ENCODE measurements at places on chromosomes 6 and 20.

DNA sequence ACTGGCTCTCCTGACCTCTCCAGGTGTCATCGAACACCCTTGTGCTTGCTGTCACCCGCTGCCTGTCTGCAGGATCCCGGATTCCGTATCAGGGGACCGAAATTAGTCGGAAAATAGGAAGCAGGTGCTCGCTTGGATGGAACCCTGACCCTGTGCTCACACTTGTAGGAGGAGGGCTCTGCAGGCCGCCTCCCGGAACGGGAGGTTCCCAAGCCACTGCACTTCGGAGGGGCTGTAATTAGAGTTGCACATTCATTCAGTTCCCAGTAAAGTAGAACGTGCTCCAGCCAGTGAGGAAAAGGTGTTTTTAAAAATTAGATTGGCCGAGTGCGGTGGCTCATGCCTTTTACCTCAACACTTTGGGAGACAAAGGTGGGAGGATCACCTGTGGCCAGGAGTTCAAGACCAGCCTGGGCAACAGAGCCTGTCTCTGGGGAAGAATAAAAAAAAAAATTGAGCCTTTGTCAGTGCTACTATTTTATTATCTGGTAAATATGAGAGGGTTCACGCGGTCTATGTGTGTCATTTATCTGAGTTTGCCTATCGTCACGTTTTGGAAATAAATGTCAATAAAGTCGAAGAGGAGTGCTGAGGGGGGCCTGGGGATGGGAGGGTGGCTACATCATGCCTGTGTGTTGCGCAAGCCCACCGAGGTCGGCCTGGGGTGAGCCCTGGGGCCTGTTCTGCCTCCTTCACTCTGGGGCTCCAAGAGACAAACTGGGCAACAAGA, 1.5 kb upstream of the GMEB2 start:
- peak; percentile 31 for DNase-seq

DNA sequence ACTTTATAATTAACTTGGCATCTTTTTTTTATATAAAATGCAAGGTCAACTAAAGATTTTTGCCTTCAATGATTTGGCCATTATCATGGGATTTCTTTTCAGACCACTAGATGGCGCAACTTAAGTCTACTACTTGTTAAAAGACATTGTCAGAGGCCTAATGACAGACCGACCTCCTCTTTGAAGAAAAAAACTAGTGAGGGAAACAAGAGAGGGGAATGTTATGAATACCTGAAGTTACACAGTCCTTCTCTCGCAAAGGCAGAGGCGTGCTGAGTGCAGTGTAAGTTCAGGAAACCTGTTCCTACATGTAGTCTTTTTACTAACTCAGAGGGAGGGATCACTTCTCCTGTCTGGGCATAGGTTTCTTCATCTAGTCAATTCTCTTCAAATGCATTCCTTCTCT, 9.3 kb downstream of the TRAPPC3L start:
- peak; percentile 42 for DNase-seq

DNA sequence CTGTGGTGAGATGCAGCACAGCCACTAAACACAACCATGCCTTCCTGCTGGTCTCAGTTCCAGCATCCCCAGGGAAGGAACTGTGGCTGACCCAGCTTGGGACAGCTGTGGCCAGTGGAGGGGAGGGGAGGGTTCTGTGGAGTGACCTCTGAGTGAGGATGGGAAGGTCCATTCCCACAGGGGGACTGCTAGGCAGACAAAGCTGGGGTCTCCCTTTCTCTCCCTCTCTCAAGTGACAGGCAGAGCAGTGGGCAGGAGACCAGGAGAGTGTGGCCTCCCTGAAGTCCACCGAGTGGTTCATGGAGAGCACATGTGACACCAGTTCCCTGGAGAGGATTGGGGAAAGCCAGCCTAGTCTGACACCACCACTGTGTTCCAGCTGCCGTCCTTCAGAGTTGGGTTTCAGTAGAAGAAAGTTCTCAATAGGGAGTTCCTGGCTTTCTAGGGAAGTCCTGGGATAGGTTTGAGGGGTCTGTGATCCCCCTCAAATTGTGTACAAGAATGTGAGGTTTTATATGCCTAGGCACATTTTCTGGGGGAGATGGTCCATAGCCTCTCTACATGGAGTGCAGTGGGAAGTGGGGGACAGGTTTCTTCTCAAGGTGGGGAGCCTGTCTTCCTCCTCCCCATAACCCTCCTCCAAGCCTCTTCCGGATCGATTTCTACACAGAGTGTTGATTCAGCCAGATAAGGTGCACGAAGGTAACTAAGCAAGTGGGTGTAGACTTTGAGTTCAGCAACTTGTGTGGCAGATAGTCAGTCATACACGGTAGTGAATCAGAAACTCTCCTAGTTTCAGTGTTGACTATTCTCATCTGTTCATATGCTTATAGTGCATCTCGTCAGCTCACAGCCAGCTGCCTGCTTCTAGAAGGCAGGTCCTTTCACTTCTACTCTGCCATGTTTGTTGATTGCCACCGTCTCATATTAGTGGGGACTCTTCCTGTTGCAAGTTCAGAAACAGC, 18.9 kb downstream of the MANBAL start:
- DNase-seq: no peak

DNA sequence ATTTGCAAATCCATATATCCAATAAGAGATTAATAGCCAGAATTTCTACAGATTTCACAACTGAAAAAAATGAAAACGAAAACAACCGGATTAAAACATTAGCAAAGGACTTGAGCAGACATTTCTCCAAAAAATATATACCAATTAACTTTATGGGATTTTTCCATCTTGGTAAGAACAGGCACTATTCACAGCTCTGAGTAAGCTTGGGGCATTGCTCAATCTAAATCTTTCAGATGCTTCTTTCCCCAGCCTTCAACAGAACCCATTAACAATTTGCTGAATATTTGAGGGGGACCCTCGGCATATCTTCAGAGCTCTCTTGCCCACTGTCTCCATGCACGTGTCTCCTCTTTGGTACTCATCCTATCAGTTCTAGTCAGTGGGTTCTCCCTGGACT, 111.7 kb upstream of the CD93 start:
- DNase-seq: no peak

DNA sequence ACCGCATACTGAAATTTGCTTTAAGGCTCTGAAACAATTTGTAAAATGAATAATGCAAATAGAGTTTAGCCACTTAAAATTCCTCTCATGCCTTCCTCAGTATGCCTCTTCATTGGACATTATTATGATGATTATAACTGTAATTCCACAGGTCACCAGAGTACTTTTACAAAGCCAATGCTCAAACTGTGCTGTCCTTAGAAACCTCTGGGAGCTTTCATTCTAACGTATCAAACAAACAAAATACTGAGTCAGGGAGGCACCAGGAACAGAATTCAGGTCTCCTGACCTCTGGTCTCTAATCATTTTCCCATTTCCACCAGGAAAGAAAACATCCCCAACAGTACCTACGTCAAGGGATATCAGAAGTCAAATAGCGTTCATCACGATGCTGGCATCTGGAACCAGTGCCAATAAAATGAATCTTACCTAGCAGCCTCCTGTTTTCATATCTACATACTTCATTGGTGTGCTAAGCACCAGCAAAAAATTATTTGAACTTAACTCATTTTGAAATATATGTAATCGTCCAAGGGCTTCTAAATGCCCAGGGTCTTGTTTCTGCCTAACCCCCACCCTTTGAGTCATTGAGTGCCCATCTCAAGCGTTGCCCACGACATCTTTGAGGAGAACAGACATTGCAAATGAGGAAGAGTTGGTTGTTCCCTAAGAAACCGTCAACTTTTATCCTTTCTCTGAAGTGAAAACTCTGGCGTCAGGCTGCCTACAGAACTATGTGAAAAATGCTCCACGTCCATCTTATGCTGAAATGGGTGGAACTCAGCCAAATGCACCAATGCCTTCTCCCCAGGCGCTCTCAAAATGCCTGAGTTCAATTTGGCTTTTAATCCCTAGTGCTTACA, 37.9 kb downstream of the NEDD9 start:
- no peak for DNase-seq

DNA sequence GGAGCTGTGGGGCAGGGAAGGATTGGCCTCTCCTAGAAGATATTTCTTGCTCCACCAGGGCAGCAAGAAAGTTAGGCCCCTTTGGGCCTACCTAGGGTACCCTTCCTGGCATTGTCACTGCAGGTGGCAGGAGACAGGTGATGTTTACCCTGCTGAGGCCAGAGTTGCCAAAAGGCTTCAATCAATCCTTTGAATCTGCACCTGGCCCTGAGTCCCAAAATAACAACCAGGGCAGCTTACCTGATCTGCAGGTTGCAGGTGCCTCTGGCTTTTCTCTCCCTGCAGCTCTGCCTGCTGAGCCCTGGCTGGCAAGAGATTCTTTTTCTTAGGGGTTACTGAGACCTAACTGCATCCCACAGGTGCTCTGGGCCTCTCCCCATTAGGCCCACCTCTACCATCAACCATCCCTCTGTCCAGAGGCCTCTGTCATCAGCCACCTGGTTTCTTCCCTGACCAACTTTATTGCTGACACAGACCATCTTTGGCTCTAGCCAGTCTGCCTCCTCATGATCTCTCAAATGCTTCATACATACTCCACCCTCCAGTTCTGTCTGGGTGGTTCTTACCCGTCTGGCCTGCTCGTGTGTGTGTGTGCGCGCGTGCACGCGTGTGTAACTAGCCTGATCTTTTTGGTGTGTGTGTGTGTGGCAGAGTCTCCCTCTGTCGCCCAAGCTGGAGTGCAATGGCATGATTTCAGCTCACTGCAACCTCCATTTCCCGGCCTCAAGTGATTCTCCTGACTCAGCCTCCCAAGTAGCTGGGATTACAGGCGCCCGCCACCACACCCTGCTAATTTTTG, 13.7 kb downstream of the BCL2L1 start:
- no peak for DNase-seq

GRCh38 chr20:24465730-24466129, 3.7 kb upstream of the SYNDIG1 start:
- no peak for DNase-seq

DNA sequence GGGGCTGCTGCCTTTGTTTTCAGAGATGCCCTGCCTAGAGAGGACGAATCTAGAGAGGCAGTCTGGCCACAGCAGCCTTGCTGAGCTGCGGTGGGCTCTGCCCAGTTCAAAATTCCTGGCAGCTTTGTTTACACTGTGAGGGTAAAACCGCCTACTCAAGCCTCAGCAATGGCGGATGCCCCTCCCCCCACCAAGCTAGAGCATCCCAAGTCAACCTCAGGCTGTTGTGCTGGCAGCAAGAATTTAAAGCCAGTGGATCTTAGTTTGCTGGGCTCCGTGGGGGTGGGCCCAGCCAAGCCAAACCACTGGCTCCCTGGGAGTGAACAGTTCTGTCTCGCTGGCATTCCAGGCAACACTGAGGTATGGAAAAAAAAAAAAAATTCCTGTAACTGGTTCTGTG, 970.9 kb downstream of the TBC1D32 start:
- DNase-seq: no peak

DNA sequence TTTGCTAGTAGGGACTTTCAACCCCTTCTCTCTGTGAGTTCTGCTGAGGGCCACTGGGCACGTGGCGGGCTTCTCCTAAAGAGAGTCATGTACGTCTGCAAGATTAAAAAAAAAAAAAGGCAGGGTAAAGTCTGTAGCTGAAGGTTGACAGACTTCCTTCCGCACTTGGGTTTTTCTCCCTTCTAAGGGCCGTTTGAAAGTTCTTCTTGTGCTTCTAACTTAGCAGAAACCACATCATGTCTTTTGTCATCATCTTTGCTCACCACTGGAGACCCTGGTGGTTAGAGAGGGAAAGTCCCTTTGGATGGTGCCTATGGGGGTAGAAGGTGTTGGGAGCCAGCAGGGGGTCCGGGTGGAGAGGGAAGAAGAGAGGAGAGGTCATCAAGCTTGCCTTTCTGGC, 31.4 kb downstream of the PRDM1 start:
- no peak for DNase-seq

- DNase-seq: no peak
Measured at GRCh38 chr6:111668410-111668809, 62.7 kb upstream of the TRAF3IP2 start.

- no peak for DNase-seq
Measured at GRCh38 chr6:125197795-125198269, 44.3 kb downstream of the TPD52L1 start.

DNA sequence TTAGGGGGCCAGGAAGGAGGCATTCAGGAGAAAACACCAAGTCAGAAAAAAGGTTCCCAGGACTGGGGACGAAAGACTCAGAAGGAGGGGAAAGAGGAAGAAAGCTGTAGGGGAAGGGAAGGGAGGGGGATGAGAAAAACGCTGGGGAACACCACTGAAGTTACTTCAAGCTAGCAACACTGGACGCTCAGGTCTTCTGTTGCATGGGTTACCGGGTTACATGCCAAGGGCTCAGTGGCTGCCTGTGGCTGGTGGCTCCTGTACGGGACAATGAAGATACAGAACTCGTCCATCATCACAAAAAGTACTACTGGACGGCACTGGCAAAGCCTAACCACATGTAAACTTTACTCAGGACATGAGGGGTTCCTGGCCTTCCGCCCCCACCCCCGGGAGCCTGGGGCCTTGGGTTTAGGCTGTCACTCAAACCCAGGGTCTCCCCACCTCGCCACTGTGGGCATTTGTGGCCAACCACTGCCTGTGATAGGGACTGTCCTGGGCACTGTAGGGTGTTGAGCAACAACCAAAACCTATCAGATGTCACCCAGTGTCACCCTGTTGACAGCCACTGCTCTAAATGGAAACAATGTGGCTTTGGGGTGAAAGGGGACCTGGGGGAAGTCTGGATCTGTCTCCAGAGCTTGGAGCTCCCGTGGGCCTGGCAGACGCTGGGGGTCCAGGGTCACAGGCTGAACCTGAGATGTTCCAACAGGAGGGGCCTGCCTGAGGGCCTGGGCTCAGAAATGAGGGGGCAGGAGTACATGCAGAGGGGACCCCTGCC, 40.3 kb upstream of the CD93 start:
- DNase-seq: peak; percentile 40

DNA sequence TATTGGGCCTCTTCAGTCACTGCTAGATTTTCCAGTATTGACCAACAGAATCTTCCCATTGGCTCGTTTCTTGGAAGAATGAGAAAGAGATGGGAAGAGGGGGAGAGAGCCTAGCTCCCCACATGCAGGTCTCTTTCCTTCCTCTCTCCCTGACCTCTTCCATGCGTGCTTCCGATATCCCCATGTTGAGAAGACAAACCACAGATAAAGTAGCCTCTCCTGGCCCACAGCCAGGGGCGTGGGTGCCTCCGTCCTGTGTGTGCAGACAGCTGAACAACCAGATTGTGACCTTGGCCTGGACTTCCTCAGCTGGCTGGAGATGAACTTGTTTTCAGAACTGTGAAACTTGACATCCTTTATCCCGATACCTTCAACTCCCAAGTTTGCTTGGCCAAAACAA, 71.0 kb downstream of the EDN3 start:
- no peak for DNase-seq

- no peak for DNase-seq
Measured at GRCh38 chr6:165931675-165932074, 236.0 kb downstream of the TBXT start.

DNA sequence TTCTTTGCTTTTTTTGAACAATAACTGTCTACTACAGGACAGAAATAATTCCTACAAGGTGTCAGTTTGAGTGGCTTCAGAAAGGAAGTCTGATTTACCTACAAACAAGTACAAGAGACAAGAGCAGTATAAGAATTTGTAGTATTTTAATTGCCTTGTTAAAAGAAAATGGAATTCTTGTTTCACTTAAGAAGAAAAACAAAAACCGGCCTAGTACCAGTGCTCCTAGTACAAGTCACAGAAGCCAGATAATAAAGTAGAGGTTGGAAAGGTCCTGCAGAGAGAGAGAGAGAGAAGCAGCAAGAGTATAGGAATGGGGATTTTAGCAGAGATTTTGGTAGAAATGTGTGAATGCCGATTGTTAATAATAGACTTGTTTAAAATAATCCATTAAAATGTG, 6.4 kb downstream of the TAB2 start:
- no peak for DNase-seq

Measured in bone marrow (tissue), 2 donors.